ENCODE measurements at places on chromosomes 1 and 21. TPM values are rescaled to one million over a fixed set of nuclear protein-coding genes. Genes with fewer than 3 reads are reported as not detected.

DNA sequence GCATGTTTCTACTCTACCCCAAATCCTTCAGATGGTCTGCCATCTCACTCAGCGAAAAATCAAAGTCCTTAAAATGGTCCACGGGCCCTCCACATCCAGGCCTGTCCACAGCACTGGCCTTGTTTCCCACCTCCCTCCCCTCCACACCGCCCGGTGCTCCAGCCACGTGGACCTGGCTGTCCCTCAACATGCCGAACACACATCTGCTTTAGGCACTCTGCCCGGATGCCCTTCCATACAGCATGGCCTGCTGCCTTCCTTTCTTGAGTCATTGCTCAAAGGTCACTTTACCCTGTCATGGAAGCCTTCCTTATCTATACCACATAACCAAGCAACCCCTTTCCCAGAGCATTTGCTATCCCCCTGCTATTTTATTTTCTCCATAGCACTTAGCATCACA, 143.0 kb downstream of the DNM3 start:
- DNase-seq, result no peak

DNA sequence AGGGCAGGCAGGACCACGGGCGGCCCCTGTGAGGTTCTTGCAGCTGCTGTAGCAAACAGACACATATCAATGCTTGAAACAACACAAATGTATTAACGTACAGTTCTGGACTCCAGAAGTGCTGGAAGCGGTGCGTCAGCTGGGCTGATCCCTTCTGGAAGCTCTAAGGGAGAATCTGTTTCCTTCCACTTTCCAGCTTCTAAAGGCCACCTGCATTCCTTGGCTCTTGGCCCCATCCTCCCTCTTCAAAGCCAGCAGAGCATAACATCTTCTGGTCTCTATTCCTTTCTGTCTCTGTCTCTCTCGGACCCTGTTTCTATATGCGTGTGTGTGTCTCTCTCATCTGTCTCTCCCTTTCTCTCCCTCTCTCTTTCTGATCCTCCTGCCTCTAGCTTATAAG, 102.3 kb downstream of the SPSB1 start:
- no peak for DNase-seq

GRCh38 chr1:60747353-60747752, 335.0 kb upstream of the NFIA start:
- DNase-seq, result no peak

GRCh38 chr1:186887203-186887602, 58.5 kb downstream of the PLA2G4A start:
- DNase-seq, result no peak

The TTC34 gene
- total RNA-seq, result 0.42 TPM

GRCh38 chr1:22761101-22761500, 50.5 kb downstream of the EPHB2 start:
- no peak for DNase-seq

The MOB3C gene
- total RNA-seq, result 1.3 TPM

GRCh38 chr1:150683914-150684313, 13.0 kb downstream of the GOLPH3L start:
- peak; percentile 12 for DNase-seq

DNA sequence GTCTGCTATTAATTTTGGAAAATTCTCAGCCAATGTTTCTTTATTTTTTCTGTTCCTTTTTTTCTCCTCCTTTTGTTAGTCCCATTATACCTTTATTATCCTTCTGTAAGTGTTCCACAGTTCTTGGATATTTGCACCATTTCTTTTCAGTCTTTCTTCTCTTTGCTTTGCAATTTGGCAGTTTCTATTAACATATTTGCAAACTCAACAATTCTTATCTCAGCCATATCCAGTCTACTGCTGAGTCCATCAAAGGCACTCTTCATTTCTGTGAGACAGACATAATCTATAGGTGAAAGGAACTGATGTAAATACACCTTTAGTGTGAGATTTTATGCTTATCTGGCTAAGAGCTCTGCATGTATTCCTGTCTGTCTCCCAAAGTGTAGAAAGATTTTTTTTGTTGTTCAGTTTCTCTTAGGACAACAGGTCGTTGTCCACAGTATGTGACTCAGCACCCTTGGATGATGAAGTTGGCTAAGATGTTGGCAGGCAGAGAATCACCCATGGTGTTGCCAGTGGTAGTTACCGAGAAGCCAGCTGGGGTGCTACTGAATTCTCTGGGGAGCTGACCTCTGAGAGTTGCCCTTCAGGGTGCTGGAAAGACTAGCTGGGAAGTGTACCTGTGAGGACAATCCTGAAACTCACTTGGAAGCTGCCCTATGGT, 38.4 kb downstream of the LEPR start:
- DNase-seq, result no peak

The MRAP gene
- total RNA-seq, result not detected

The A3GALT2 gene
- total RNA-seq, result not detected
